ENCODE measurements at places on chromosomes 13 and 19.

- DNase-seq = no peak
Measured at GRCh38 chr13:30257468-30258099, 49.8 kb downstream of the KATNAL1 start.

DNA sequence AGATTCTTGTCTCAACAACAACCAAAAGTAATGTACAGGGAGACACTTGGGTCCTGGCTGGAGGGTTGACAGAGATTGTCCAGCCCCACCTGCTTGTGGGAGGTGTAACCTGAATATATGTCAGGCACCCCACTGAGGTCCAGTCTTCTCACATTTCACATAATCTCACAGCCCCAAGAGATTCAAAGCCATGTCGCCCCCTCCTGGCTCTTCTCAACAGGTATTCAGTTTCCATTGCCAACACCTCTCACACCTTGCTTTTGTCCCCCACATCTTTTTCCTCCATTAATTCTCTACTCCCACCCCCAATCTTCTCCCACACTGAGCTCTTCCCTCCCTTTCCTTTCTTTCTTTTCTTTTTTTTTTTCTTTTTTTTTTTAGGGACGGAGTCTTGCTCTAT, 11.2 kb downstream of the UNC13A start:
- DNase-seq = no peak

DNA sequence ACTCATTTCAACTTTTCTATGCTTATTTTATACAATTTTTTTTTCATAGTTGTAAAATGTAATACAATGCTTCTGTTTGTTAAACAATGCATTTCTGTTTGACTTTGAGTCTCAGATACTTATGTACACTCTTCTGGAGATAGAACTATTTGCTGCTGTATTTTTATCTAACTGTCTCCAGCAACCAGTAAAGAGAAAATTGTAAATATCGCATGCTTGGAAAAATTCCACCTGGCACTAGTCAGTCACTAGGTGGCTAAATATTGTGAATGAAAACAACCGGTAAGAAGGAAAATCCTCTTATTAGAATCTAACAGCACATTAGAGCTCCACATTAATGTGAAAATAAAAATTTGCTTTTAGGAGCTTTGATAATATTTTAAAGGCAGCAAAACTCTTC, 876.5 kb downstream of the PCDH9 start:
- DNase-seq = no peak

- DNase-seq = no peak
Measured at GRCh38 chr13:100581504-100581903, 7.1 kb downstream of the GGACT start.

- no peak for DNase-seq
Measured at GRCh38 chr13:109996404-109996960, 210.1 kb upstream of the IRS2 start.

GRCh38 chr13:110509971-110510786, 51.3 kb downstream of the RAB20 start:
- no peak for DNase-seq

DNA sequence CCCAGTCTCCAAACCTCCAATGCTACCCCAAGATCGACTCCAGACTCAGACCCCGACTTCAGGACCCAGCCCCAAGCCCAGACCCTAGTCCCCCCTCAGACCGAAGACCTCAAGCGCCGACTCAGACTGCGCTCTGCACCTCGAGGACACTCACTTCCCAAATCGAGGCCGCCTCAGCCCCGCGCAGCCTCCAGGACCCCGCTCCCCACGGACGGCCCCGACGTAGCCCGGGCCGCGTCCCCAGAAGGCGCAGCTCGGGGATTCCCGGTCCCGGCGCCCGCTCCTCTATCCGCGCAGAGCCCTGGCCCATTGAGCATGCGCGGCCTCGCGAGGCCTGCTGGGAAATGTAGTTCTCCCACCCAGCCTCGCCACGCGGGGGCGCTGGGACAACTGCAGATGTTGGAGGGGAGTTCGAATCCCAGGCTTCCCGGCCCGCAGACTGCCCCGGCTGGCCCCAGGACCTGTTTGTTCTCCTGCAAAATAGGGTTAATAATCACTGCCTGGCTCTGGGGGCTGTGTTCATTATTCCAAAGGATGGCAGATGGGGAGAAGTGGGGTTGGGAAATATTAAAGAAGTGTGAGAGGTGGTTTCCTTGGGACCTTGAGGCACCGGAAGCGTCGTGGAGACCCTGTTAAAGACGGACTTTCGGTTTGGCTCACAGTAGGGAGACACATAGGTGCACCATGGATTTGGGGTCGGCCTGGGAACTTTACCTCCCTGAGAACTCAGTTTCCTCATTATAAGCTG, at the start of gene APBA3:
TSS of gene APBA3 (minus strand) at position 311 of the 748 bp plus-strand sequence. CDS start 1,428 bp downstream, outside the sequence.
- peak; percentile 98 for DNase-seq

DNA sequence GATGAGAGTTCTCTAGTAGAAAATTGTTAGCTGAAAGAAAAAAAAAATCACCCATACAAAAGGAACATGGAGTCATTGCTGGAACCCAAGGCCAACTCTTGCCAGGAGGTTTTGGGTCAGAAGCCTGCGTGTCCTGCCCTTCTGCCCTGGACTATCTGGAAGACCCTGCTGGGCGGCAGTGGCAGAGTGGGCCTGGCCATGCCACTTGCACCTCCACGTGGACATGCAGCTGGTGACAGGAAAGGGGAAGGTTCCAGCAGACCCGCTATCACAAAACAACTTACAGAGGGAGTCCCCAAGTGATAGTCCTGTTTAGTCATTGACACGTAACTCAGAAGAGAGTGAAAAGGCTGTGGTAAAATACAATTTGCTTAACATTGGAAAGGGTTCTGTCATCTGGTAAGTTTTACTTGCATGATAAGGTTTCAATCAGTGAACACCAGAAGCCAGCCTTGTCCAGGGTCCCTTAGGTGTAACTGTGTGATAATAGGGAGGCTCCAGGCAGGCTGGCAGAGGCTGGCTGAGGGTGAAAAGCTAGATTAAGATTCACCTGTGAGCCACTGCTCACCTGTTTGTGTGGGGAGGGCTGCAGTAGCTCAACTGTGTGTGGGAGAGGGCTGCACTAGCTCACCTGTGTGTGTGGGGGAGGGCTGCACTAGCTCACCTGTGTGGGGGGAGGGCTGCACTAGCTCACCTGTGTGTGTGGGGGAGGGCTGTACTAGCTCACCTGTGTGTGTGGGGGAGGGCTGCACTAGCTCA, 47.8 kb downstream of the COL4A2 start:
- no peak for DNase-seq

DNA sequence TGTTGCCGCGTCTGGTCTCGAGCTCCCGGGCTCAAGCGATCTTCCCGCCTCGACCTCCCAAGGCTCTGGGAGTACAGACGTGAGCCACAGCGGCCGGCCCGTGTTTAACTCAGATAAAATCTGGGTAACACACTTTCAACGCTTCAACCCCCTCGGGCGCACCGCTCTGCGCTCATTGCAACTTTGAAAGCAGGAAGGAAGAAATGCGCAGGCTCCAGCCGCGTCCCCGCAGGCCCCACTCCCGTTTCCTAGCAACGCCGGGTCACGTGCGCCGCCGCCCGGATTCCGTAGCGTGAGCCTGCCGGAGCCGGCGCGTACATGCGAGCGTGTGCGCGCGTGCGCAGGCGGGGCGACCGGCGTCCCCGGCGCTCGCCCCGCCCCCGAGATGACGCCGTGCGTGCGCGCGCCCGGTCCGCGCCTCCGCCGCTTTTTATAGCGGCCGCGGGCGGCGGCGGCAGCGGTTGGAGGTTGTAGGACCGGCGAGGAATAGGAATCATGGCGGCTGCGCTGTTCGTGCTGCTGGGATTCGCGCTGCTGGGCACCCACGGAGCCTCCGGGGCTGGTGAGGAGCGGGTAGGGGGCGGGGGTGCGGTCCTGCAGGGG, at the start of gene BSG:
TSS of gene BSG (plus strand) at position 457 of the 603 bp plus-strand sequence. CDS start at position 496, 39 bp downstream.
- peak; percentile 99 for DNase-seq

Measured in activated naive CD8-positive, alpha-beta T cell treated with anti-CD3 and anti-CD28 coated beads, Interleukin-2, amount 50 U/mL, for 24 hours (primary cell).